ENCODE measurements at places on chromosomes 1 and 21.

DNA sequence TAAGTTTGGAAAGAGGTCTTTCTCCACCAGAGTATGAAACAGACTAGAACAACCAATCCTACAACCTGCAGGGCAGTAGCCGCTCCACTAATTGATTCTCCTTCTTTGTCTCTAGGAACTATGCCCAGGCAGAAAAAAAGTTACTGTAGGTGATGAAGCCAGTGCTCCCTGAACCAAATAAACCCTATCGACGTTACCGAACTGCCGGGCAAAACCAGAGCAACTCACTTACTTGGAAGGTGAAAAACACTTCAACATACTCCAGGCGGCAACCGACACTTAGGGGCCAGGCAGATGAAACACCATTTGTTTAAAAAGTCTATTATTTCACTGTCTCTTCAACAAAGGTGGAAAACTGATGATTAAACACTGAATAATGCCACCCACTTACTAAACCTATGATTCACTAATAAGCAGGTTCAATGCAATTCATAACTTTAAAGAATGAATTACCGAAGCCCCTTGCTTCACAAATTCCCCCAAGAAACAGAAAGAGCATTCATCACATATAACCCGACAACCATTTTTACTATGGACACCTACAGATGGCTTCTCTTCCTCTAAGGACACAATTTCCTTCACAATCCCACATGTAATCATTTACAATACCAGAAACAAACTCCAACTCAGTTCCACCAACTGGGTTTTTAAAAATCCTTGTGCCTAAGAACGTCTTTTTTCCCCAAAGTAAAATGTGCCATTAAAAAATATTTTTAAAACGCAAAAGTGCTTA is 1.6 kb downstream of the NRIP1 start:
- no peak for DNase-seq

GRCh38 chr1:167520711-167521206 is 2.4 kb upstream of the CD247 start:
- DNase-seq: no peak

DNA sequence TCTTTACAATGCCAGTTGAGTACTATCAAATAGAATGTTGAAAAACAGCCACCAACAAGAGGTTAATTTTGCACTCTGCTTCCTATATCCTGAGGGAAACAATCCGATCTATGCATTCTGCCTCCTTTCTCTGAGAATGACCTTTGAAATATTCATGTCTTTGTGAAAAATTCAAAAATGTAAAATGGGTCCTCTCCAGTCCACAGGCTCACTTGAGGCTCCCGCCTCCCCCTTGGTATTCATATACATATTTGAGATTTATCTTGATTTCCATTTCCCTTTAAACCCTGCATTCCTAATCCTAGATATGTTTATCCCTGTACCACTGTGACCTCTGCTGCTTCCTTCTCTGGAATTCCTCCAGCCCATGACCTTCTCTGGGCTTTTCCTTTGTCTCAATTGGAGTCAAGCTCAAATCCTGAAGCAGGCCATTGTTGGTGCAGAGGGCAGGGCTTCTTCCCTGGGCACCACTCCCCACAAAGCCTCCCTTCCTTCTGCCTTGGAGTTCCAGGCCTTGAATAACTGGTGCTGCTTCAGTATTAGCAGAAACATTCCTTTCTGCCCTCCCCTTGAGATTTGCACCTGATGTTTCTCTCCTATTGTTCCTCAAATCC is 296.8 kb downstream of the PBX1 start:
- DNase-seq: no peak

GRCh38 chr1:56540467-56540866 is 38.9 kb downstream of the PLPP3 start:
- DNase-seq: no peak

DNA sequence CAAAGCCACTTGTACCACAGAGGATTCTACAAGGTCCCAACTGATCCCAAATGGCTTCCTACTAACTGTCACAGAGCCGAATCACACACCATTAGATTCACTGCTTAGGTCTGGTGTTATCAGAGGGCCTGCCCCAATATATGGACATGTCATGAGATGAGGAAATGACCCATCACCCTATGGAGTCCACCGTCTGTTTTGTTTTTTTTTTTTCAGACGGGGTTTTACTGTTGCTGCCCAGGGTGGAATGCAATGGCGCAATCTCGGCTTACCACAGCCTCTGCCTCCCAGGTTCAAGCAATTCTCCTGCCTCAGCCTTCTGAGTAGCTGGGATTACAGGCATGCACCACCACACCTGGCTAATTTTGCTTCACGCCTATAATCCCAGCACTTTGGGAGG is 83.8 kb upstream of the ETS2 start:
- no peak for DNase-seq

- DNase-seq: no peak
Measured at GRCh38 chr21:44888581-44889550, 15.4 kb upstream of the PTTG1IP start.
